ENCODE measurements at places on chromosomes 2 and 18.

GRCh38 chr2:178194600-178195389 is 483 bp downstream of the OSBPL6 start:
- no peak for DNase-seq

GRCh38 chr2:230751062-230751461 is 38.4 kb downstream of the CAB39 start:
- DNase-seq: no peak

- no peak for DNase-seq
These were observed 468.2 kb upstream of the POU3F3 start for GRCh38 chr2:104385743-104386142.

- DNase-seq: no peak
These were observed 79.9 kb downstream of the THADA start for GRCh38 chr2:43515807-43516497.

GRCh38 chr2:40556293-40556692 is 104.4 kb upstream of the SLC8A1 start:
- DNase-seq: no peak
